Activated CD8-positive, alpha-beta memory T cell treated with anti-CD3 and anti-CD28 coated beads, Interleukin-2, amount 10 ng/mL, durations not matched to agents 7 days and 5 days (primary cell): ENCODE measurements at places on chromosomes 6 and 20. TPM values are rescaled to one million over a fixed set of nuclear protein-coding genes. Genes with fewer than 3 reads are reported as not detected.

- no peaks in the 10 kb centered on the region for H3K36me3 ChIP-seq
- DNase-seq, result no peak
- no peak overlapping the region for H3K4me3 ChIP-seq
- peaks cover 27% of the 10 kb centered on the region for H3K27me3 ChIP-seq
Observed at GRCh38 chr6:142374091-142374770, 72.4 kb downstream of the ADGRG6 start.

The NOTCH4 gene
- total RNA-seq, result 0.88 TPM

The ERVFRD-1 gene
- total RNA-seq, result not detected

The BHLHE23 gene
- not detected for total RNA-seq
